ENCODE measurements at places on chromosomes 2 and 18.

GRCh38 chr2:153940511-153940910 is 68.8 kb downstream of the GALNT13 start:
- no peak for DNase-seq

DNA sequence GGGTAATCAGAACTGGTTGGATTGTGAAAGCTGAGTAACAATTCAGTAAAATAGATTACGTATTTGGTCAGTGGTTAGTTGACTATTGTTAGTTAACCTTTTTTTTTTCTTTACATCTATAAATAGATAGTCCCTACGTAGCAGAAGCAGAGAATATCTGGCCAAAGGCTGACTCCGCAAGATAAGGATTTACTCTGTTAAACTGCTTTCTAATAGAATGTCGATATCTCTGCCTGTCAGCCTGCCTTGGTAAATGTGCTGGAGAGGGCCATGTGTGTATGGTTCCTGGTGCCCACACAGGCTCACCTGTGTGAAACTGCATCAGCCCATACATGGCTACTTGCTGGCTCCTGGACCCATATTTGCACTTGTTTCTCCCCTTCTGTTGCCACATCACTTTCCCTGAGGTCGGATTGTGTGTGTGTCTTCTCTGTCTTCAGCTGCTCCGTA is 94.4 kb downstream of the CRIM1 start:
- no peak for DNase-seq

DNA sequence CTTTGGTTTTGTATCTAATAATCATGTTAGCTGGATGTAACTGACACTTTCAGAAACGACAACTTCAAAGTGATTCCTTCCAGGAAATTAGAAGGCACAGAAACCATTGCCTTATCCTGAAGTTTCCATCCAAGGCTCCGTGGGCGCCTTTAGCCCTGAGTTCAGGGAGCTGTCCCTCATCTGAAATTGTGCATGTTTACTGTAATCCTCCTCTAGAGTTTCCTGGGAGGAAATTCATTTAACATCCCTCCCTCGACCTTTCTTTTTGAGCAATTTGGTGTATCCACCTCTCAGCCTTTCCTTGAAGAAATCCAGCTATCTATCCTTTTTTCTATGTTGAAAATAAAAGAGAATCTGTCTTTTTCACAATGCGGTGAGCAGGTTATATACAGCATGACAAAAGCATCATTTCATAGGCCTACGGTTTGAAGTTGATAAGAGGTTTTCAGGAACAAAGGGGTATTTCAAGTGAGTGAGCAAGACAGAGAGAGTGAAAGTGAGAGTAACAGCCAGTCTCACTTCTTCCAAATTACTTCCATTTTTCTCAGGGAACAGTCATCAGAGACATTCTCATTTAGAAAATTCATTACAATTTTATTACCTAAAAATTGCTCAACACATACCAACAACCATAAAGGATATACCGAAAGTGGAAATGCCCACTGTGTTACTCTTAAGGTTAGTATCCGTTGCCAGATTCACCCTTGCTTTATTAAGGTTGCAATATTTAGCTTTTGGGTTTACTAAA is 167.3 kb downstream of the MREG start:
- DNase-seq = no peak

DNA sequence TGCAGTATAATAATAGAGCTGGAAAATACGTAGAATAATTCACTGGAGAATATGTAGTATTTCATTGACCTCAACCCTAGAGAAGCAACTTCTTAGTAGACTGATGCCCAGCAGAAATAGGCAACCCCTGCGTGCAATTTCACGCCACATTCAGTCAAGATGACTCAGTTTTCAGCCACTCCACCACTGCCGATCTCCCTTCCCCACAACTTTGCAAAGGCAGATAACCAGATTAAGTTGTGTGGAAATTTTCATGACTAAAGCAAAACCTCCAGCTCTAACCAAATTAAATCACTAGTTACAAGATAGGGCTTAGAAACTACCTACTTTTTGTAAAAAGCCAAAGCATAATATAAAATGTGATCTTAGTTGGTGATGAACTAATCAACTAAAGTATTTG is 63.3 kb upstream of the STK17B start:
- peak; percentile 24 for DNase-seq

- no peak for DNase-seq
Measured at GRCh38 chr2:83594241-83595120, 864.6 kb downstream of the SUCLG1 start.

DNA sequence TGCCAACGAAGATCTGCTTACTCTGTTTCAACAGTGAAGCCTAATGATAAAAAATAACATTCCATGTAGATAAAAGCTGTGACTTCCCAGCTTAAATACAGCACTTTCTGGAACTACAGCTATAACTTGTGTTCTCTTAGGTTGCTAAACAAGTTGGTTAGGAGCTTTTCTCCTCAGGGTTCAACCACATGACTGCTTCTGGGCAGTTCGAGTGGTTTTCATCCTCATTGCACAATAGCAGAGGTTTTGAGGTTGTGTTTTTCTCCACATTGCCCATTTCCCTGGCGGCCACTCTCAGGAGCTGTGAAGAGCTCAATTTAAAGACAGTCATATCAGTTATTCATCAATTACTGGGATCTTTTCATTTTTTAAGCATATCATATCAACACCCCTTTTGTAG is 102.2 kb upstream of the CYP1B1 start:
- DNase-seq = no peak

DNA sequence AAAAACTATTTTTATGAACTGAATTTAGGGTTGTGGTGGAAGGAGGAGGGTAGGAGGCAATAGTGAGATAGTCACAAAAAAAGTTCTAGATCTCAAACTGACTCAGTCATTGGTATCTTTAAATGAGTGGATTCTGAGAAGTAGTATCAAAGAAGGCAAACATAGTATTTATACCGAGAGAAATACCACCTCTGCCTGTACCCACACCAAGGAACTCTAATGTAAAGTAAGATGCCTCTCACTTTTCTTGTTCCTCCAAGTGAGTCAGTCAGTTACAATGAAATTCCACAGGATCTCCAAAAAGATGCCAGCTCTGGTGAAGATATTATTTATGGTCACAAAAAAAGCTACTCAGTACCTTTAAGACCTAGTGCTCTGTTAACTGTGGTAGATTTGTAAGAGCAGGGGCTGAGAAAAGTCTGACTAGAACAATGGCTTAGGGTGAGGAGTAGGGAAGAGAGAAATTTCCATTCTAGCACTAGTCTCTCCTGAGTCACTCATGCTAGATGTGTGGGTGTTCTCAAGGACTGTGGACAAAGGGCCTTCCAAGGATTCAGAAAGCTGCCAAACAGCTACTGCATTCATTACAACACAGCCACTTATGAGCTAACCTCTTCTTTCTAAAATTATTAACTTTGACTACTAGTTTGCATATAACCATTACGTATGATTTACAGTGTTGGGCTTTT is 36.3 kb downstream of the YWHAQ start:
- DNase-seq = no peak

- DNase-seq = no peak
Measured at GRCh38 chr2:216117561-216118340, 8.6 kb downstream of the XRCC5 start.

DNA sequence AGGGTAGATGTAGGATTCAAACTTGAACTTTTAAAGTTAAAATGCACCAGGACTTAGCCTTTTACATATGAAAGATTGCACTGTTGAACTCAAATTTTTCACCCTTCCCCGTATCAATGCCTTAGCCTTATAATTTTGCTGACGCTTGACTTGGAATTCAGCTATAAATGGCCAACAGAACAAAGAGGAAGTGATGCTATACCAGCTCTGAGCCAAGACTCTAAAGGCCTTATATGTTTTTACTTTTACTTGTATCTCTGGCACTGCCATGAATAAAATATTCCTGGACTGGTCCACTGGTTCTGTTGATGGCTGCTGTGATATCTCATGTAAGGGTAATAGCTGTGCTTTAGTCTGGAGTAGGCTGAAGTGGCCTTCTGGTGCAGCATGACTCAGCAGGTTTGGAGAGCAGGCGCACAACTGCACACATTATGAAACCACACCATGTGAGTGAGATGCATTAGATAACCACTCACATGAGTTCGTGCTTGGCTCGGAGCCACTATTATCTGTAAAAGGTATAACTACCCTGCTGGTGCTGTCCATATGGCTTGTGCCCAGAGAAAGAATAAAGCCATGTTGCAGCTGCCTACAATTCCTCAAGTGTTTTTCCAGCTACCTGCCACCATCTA is 8.4 kb upstream of the IER3IP1 start:
- no peak for DNase-seq

DNA sequence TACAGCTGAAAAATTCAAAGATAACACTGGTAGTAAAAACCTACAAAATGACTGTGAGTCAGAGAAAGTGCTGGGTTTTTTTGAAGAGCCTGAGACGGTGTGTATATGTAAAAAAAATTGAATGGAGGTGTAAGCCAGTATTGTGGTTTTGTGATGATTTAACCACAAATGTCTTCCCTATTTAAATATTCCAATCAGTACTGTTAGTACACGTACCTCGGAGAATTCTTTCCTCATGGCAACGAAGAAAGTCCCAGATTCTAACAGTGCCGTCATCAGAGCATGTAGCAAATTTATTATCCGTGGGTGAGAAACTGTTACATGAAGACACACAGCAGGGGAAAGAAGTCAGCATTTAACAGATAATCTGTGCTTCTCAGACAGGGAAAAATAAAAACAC is 48.1 kb downstream of the WDR33 start:
- no peak for DNase-seq

- DNase-seq = no peak
Measured at GRCh38 chr2:28488083-28488830, 7.6 kb upstream of the PLB1 start.

DNA sequence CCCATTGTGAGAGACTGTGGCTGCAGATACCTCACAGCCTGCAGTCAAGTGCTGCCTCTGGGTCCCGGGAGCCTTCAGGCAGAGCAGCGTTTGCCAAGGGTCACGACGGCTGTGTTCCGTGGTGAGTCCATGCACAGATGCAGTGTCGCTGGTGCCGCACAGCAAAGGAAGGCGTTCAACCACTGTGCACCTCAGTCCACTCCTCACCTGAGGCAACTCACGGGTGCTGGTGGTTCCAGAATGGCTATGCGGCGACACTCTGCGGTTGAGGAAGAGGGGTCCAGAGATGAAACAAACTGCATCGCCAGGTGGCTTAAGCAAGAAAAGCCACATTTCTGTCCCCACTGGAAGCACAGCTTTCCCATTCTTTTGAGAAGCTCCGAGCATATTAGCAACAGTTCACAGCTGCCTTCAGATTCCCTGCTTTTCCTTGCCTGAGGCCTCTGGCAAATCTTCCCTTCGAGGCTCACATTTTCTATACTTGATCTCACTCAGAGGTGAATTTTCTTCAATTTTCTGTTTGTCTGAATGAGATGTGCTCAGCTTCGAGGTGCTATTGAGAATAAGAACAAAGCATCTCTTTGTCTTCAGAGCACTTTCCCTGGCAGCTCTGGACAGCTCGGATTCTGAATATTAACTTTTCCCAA is 208.8 kb upstream of the TWIST2 start:
- DNase-seq = no peak

GRCh38 chr2:28801726-28802125 is 8.9 kb upstream of the SPDYA start:
- no peak for DNase-seq

- no peak for DNase-seq
Measured at GRCh38 chr18:50231621-50232020, 34.7 kb downstream of the CFAP53 start.

- no peak for DNase-seq
Measured at GRCh38 chr2:163600801-163601200, 135.0 kb downstream of the FIGN start.

DNA sequence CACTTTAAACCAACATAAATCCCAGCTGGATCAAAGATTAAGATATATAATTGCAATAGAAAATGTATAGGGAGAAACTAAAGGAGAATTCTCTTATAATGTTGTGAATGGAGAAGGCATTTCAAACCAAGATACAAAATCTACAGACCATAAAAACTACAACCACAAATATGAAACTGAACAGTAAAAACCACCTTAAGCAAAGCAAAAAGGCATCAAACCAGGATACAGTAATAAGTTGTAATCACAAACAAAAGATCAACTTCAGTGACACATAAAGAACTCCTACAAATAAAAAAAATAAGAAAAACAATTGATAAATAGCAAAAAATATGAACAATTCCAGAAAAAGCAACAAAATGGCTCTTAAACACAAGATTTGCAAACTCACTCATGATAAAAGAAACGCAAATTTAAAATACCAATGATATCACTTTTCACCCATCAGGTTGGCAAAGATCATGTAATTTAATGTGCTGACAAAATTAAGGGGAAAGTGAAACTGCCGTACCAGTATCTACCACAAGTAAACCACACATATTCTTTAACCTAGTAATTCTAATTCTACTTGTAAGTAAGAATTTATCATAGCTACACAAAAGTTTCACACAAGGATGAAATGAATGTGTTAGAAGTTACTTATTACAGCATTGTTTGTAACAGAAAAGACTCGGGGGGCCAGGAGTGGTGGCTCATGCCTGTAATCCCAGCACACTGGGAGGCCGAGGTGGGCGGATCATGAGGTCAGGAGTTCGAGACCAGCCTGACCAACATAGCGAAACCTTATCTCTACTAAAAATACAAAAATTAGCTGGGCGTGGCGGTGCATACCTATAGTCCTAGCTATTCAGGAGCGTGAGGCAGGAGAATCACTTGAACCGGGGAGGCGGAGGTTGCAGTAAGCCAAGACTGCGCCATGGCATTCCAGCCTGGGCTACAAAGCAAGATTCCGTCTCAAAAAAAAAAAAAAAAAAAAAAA is 101.9 kb downstream of the USP34 start:
- no peak for DNase-seq

DNA sequence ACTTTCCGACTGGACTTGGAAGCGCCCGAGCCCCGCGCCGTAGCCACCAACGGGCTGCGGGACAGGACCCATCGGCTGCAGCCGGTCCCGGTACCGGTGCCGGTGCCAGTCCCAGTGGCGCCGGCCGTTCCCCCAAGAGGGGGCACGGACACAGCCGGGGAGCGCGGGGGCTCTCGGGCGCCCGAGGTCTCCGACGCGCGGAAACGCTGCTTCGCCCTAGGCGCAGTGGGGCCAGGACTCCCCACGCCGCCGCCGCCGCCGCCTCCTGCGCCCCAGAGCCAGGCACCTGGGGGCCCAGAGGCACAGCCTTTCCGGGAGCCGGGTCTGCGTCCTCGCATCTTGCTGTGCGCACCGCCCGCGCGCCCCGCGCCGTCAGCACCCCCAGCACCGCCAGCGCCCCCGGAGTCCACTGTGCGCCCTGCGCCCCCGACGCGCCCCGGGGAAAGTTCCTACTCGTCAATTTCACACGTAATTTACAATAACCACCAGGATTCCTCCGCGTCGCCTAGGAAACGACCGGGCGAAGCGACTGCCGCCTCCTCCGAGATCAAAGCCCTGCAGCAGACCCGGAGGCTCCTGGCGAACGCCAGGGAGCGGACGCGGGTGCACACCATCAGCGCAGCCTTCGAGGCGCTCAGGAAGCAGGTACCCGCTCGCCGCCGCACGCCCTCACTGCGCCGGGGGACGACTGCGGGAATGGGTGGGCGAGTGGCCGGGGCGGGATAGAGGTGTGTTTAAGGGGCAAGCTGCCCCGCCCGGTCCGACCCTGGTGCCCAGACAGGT is 713 bp downstream of the ATOH8 start:
- peak; percentile 10 for DNase-seq

DNA sequence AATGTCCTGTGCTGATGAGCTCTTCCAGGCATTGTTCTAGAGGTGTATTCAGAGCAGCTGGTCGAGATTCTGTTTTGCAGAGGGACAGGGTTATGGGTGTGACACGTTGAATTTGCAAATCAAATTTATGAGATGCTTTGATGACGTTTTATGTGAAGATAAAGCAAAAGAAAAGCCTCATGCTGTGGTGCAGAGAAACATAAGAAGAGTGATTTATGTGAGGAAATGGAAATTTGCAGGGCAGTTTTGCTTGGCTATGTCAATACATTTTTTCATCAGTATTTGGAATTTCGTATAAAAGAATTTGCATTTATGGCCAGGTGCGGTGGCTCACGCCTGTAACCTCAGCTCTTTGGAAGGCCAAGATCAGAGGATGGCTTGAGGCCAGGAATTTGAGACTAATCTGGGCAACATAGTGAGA is 36.4 kb downstream of the TSN start:
- DNase-seq = no peak

All from T-helper 9 cell (primary cell).